Activated T-helper 2 cell treated with anti-CD3 and anti-CD28 coated beads, Interferon-gamma antibody, Interleukin-2, Interleukin-4, amounts not matched to agents 10 μg/mL and 5 μg/mL and 100 μg/mL, durations not matched to agents 14 hours and 24 hours and 36 hours (primary cell): ENCODE measurements at places on chromosomes 7 and 10. TPM values are rescaled to one million over a fixed set of nuclear protein-coding genes. Genes with fewer than 3 reads are reported as not detected.

Gene AFAP1L2
- 3.5 and 4.7 TPM in 2 replicates for total RNA-seq

Gene DOCK1
- 0.59 and 1.1 TPM in 2 replicates for total RNA-seq

Gene CALY
- total RNA-seq: not detected in 2 replicates

Gene ARMC3
- not detected in 2 replicates for total RNA-seq

DNA sequence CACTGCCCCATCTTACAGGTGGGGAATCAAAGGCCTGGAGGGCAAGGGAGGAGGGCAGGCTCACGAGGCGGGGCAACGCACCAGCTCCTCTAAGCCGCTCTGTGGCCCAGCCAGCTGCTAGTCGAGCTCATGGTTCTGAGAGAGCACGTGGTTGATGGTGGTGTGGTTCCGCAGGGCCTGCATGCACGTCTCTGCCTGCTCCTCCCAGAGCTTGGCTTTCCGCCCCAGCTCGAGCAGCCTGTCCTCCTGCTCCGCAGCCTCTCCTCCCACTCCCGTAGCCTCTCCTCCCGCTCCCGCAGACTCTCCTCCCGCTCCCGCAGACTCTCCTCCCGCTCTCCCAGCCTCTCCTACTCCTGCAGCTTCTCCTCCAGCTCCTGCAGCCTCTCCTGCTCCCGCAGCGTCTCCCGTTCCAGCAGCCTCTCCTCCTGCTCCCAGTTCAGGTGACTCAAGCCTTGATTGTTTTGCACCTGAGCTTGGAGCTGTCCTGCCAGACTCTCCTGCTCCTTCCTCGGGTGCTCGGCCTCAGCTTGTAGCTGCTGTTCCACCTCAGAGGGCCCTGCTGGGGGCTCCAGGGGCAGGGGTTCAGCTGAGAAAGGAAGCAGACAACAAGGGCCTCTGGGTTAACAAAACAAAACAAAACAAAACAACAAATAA lies 19.1 kb upstream of the MTPAP start:
- no peak overlapping the region for H3K27ac ChIP-seq
- H3K27me3 ChIP-seq: peaks cover 2% of the 10 kb centered on the region
- no peaks in the 10 kb centered on the region for H3K36me3 ChIP-seq
- no peak for DNase-seq
- H3K4me1 ChIP-seq: peaks cover 30% of the 10 kb centered on the region

DNA sequence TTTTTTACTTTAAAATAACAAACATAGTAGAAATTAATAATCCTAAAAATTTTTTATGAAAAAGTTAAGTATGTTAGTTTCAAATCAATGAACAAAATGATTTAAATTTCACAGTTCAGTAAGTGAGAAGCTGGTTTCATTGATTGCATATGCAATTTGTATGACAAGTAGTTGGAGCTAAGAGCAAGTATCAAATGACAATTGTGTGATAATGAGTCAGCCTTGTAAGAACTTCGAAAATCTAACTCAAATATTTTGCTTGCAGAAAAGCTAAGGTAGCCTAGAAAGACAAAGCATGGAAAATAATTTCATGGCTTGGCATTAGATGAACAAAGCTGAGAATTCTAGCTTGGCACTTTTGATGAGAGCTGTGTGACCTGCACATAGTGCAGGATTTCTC lies 111.5 kb downstream of the HDAC9 start:
- no peaks in the 10 kb centered on the region for H3K36me3 ChIP-seq
- no peak for DNase-seq

DNA sequence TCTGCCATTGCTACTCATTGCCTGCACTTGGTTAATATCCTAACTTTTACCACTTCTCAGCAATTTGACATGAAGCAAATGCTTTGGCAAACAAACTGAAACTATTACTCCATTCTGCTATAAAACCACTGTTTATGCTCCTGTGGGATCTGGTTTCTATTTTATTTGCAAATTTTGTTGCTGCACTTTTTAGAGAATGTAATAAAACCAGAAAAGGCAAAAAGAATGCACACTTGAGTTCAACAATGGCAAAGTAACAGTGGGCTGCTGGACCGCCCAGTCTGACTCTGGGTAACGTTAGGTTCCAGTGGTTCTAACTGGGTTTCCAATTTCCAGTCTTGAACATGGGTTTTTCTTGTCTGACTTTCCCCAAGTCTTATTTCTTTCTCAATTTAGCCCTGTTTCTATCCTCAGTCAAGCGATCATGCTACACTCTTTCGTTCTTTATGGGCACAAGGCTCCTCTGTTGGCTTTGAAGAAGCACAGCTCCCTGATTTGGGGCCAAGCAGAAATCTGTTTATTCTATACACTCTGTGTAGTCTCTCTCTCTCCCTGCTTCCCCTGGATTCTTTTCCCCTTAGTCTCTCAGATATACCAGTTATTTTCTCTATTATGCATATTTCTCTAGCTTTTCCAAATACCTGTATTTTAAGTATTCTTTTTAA lies 129.2 kb upstream of the FAM3C start:
- no peak overlapping the region for H3K4me3 ChIP-seq
- H3K36me3 ChIP-seq: peaks cover 9% of the 10 kb centered on the region
- peaks cover 42% of the 10 kb centered on the region for H3K4me1 ChIP-seq

GRCh38 chr7:102085218-102085772 lies 201.4 kb upstream of the SH2B2 start:
- DNase-seq: no peak
- no peak overlapping the region for H3K4me3 ChIP-seq
- H3K4me1 ChIP-seq: no peaks in the 10 kb centered on the region
- peaks cover 4% of the 10 kb centered on the region for H3K36me3 ChIP-seq
- no peak overlapping the region for H3K27ac ChIP-seq

DNA sequence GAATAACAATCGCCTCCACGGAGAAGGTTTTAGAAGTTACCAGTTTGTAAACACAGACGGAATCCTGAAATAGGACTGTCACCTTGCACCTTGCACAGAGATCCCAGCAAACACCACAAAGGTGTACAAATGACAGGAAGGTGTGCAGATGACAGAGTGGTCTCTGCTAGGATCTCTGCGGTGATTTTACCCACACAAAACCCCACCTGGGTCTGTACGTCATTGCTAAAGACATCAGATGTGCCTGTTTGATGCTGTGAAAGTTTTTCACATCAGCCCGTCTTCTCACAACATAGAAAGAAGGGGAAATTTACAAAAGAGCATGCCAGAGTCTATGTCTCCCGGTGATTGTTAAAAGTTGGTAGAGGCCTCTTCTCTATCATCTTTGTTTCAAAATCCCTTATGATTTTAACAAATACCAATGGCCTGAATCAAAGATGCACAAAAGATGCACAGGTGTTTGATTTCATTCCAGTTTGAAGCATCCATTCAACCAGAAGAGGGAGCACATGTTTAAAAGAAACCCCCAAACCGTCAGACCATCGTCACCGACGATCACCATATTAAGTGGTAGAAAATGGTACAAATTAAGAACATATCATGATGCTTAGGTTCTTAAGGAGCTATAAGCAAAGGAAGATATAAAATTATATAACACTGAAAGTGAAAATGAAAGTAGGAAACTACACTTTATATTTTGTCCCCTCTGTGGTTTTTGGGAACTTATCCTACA lies 576.5 kb downstream of the PTPRN2 start:
- H3K27ac ChIP-seq: no peak overlapping the region
- no peak overlapping the region for H3K4me3 ChIP-seq
- DNase-seq: no peak
- no peaks in the 10 kb centered on the region for H3K36me3 ChIP-seq
- no peaks in the 10 kb centered on the region for H3K4me1 ChIP-seq

GRCh38 chr7:43108255-43109011 lies 4.0 kb upstream of the HECW1 start:
- H3K4me3 ChIP-seq: no peak overlapping the region
- H3K27me3 ChIP-seq: peaks cover 56% of the 10 kb centered on the region
- H3K4me1 ChIP-seq: no peaks in the 10 kb centered on the region
- no peaks in the 10 kb centered on the region for H3K36me3 ChIP-seq
- peak; percentile 24 for DNase-seq
- no peak overlapping the region for H3K27ac ChIP-seq
